Thymus (tissue), 14 donors: ENCODE measurements at places on chromosomes 5 and 9. TPM values are rescaled to one million over a fixed set of nuclear protein-coding genes. Genes with fewer than 3 reads are reported as not detected.

Gene ANKRD33B
- 6.8 TPM for total RNA-seq

Gene CEP72
- 6.0 TPM for total RNA-seq

Gene FGF18
- 0.80 TPM for total RNA-seq

Gene SPATA31E1
- not detected for total RNA-seq

Gene SLC1A3
- total RNA-seq, result 2.6 TPM

Gene MEIKIN
- 0.14 TPM for total RNA-seq

DNA sequence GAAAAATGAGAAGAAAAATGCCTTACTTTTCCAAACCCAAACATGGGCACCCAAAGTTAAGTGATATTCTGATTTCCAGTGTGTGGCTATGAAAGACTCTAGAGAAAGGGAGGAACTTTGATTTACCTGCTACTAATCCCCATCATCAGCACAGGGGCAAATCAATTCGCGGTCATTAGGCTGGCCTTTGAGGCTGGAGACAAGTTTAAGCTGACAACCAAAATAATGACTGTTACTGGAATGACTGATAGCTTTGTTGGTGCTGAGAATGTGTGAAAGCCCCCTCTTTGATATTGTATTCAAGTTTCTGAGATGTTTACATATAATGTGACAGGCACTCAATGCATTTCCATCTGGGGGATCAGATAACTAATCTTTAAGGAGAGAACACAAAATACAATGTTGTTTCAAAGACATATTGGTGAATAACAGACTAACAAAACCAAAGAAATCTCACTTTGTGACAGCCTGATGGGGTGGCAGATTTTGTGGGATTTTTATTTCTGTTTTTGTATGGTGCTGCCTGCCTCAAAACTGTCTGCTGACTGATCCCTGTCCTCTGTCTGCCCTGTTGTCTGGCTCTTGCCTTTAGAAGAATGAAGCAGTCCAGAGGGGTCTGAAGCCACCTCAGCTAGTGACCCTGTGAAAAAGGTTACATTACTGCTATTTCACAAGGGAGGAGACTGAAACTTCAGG, 12.6 kb upstream of the INSYN2B start:
- no peak for DNase-seq

DNA sequence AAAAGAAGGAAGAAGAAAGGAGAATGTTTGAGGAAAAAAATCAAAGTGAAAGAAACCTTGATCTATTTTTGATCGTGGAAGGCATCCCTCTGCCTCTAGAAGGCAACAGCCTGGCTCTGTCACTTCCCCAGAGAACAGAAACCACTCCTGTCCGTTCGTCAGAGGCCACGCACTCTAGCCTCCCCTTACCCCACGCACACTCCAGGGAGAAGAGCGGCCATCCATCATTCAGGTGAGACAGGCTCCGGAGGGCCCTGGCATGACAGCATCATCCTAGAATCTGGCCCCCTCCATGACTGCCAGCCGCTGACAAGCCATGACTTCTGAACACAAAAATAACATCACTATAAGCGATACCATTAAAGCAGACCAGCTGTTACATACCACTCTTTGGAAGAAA, 135.8 kb downstream of the ROR2 start:
- DNase-seq, result no peak

DNA sequence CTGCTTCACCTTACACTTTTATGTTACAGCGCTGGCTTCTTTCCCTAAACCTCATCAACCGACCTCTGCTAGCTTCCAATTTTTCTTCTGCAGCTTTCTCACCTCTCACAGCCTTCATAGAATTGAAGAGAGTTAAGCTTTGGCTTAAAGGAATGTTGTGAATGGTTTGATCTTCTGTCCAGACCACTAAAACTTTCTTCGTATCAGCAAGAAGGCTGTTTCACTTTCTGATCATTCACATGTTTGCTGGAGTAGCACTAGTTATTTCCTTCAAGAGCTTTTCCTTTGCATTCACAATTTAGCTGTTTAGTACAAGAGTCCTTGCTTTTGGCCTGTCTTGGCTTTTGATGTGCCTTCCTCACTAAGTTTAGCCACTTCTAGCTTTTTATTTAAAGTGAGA, 49.5 kb downstream of the NR3C1 start:
- no peak for DNase-seq

DNA sequence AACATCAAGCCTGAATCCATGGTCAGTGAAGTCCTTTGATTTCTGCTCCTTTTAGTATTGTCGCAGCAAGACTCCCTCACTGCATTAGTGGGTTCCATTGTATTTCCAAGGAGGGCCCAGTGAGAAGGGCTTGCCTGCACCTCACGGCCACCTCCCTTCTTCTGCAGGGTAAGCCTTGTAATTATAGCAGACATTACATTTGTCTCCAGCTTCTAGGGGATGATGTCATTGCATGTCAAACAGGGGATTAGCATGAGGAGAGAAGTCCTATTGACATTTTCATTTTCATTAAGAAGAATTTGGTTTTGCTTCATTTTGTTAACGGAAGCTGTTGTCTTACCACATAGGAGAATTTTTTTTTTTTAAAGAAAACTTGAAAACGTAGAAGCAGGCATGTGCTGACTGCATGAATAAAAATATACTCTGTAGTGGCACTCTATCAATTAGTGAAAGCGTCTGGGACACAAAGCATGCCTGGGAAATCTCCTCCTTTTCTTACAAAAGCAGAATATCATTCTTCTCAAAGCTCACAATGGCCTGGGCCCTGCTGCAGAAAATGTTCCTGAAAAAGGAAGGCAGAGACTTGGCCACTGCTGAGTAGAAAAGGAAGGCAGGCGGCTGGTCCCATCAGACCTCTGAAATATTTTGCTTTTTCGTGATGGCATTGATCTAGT, 27.1 kb downstream of the MAP1B start:
- DNase-seq, result no peak

DNA sequence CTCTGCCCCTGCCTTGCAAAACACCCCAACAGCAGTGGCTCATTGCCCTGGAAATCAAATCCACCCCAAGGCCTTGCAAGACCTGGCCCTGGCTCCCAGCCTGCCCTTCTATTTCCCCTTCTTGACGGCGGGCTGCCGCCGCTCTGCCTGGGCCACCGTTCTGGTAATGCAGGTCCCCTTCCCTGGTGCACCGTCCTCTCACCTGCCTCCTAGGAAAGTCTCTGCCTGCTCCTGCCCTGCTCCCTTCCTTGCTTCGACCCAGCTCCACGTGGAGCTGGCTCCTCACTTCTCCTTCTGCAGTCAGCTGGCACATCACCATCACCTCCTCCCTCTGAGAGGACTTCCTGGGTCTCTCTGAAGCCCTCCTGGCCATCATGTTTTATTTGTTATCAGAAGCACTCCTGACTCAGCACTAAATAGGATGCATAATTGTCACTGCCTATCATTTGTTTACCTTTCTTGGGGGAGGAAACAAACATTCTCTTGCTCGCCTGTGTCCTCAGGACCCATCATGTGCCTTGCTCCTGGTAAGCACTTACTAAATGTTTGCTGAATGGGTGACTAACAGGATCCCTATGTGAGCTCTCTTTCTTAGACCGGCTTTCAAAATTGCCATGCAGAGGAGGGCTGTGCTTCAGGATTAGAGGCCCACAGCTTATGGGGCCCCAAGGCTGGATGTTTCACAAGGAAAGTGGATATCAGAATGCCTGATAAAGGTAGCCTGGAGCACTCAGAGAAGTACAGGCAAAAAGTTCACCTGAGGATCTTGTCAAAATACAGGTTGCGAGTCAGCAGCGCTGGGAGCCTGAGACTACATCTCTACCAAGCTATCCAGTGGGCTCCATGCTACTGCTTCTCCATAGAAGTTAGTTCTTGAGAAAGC, 19.6 kb upstream of the C5orf47 start:
- DNase-seq, result no peak

DNA sequence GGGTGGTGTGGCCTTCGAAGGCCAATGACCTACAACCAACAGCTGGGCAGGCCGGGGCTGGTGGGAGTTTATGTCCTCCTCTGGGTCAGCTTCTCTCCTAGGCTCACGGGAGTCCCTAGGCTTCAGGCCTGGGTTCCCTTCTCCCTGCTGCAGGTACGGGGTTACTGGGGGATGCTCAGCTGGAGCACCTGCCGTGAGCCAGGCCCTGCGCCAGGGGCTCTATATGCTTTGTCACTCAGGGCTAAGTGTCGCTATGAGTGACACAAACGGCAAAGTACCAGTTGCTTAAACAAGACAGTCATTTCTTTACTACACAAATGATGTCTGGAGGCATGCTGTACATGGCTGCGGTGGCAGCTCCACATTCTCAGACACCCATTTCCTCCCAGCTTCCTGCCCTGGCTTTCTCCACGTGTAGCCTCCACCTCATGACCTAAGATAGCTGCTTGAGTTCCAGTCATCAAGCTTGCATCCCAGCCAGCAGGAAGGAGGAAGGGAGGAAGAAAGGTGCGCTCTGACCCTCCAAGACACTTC, 22.5 kb upstream of the NINJ1 start:
- DNase-seq, result no peak

- no peak for DNase-seq
Measured at GRCh38 chr9:125995006-125995405, 247.8 kb downstream of the PBX3 start.

- no peak for DNase-seq
Measured at GRCh38 chr9:108271646-108272348, 584.0 kb downstream of the ACTL7B start.

DNA sequence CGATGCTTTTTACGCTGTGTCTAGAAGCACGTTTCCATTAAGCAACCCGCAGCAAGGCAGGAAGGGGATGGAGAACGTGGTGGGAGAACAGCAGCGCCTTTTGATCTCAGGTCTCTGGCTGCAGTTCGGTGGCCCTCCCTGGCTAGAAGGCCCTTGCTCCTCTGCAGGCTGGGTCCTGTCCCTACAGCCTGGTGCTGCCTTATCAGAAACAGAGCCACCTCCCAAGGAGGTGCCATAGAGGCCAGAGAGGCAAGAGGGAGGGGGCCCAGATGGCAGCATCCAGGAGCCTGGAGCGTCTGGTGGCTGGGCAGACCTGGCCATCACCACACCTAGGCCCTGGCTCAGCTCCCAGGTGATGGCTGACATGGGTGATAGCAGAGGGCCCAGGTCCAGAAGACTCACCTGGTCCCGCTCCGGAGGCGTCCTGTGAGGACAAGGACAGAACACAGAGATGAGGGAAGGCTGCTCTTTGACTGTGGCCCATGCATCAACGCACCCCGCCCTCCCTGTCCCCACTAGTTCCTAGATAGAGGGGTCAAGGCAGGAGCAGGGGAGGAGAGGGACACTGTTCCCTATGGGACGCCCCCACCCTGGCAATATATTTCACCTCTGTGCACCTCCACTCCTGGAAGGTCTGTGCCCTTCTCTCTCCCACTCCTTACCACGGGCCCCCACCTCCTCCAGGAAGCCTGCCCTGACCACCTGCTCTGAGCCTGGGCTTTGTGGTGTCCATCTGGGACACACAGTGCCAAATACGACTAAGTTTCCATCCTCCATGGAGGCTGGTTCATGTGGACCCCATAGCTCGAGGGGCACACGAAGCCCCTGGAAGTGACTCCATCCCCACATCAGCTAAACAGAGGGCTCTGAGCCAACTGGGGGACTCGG, 41.6 kb upstream of the SARDH start:
- no peak for DNase-seq
